ENCODE measurements at places on chromosomes 12 and 14. TPM values are rescaled to one million over a fixed set of nuclear protein-coding genes. Genes with fewer than 3 reads are reported as not detected.

CD4 gene
- 1.4 TPM for total RNA-seq

SELPLG gene
- 28.8 TPM for total RNA-seq

PLEKHG7 gene
- total RNA-seq, result not detected

ZBTB39 gene
- total RNA-seq, result 8.2 TPM

All from activated CD8-positive, alpha-beta memory T cell treated with anti-CD3 and anti-CD28 coated beads for 36 hours (primary cell).